ENCODE measurements at places on chromosomes 4 and X.

- no peak for DNase-seq
Measured at GRCh38 chrX:110795645-110796406, at the start of gene CHRDL1. Gene CHRDL1, minus strand, starts transcription at chrX:110795817. Its CDS starts 3,636 bp downstream, at chrX:110792181.

DNA sequence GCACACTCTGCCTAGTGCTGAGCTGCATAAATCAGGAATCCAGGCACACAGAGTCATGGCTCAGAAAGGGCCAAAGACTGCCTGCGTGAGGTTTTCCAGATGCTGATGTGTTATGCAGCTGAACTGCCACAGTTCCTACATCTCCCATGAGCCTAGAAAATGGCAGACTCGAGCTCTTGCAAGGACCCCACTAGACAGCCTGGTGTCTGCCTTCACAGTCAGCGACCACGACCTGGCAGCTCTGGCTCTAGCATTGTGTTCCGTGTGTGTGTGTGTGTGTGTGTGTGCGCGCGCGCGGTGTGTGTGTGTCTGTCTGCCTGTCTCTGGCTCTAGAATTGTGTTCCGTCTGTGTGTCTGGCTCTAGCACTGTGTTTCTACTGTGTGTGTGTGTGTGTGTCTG lies 203.6 kb upstream of the AGTR2 start:
- no peak for DNase-seq

DNA sequence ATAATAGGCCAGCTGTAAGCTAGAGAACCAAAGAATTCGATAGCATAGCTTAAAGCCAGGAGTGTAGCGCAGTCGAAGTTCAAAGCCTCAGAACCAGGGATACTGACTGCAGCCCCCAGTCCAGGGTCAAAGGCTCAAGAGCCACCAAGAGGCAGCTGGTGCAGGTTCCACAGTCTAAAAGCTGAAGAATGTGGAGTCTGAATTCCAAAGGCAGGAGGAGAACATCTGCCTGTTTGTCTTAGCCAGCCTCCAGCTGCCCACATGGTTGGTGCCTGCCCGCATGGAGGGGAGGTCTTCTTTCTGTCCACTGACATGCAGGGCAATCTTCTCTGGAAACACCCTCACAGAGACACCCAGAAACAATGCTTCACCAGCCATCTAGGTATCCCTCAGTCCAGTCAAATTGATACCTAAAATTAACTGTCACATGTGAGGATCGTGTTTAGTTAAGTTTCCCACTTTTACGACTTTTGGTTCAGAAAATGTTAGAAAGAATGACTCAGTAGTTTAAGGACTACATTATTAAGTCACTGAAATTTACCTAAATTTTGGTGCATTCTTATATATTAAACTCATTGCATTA lies 52.8 kb upstream of the RHOH start:
- DNase-seq: no peak

GRCh38 chr4:138473339-138473738 lies 231.2 kb upstream of the SLC7A11 start:
- DNase-seq: no peak

DNA sequence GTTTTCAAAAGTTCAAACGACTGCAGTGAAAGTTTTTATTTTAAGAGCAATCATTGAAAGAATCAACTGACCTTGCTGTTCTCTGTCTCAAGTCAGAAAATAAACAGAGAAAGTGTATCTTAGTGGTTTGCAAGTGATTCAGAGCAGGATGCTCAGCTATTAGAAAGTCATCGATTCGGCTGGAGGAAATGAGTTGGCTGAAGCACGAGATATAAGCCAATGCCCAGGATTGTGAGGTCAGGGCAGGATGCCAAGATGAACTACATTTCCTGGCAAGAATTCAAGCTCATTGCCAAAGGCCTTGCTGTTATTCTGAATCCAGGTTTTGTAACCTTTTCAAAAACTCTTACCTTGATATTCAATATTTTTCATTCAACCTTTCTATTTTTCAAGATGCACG lies 541.4 kb upstream of the BOD1L1 start:
- no peak for DNase-seq

DNA sequence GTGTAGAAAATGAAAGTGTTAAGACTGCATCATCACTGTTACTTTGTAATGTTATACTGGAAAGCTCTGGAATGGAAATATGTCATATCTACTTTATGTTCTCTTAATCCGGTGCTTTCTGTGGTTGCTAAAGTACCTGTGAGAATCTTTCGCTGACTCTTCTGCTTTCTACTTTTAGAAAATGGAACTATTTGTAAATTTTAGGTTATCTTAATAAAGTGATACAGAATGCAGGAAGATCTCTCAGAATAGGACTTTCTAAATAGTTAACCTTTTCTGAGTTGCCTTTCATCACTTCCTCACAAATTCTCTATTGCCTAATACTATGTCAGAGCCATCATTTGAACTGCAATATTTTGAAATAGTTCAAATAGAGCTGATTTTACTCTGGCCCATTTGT lies 69.3 kb downstream of the BMP2K start:
- DNase-seq: no peak

DNA sequence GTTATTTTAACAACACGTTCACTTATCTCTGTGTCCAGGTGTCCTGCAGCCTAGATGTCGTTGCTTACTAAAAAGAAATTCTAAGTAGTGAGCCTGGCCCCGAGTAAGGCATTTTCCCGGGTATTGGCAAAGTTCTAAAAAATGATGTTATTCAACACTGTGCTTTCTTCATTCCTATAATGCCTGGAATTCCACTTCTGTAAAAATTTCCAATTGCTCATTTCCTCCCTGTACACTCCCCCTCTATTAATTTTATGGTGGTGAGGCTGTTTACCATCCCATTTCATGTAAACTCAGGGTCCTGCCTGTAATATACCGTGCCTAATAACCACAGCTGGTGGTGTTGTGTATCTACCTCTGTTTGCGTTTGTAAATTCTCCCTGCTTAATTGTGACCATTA lies 14.2 kb downstream of the BST1 start:
- DNase-seq: no peak

GRCh38 chr4:73709451-73710033 lies 30.8 kb upstream of the CXCL8 start:
- no peak for DNase-seq

GRCh38 chrX:134443020-134443419 lies 16.9 kb upstream of the HPRT1 start:
- no peak for DNase-seq

- DNase-seq: no peak
Measured at GRCh38 chr4:102580463-102580842, 79.3 kb downstream of the NFKB1 start.

- no peak for DNase-seq
Measured at GRCh38 chr4:140052050-140052449, 101.9 kb downstream of the MAML3 start.

DNA sequence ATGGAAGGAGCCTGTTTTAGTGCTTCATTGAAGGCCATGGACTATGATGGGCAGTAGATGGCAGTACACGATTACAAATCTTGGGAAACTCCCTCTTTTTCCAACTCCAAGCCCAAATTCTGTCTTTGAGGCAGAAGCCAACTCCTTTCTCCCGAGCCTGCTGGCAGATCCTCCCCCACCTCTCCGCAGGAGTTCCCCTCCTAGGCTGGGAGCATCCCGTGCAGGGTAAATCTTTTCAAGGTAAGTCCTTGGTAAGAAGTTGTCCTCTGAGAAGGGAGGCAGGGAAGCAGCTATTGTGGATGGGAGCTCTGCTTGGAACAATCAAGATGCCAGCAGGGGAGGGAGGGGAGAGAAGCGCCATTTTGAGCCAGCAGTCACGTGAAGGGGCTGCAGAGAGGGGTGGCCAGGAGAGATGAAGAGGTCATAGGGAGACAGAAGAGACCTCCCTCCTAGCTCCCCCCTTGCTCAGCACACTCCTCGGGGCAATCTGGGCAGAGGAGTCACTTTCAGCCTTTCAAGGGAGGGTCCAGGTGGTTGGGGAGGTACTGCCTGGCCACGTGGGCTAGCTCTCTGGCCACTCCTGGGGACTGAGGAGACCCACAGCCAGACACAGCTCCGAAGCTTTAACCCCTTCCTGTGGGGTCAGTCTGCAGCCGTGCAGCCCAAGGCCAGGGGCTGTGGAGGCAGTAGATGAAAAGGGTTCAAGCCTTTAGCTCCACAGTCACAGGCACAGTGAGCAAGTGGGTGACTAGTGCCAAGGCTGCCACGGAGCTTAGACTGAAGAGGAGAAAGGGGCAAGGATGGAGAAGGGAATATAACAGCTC lies 9.6 kb downstream of the CC2D2A start:
- no peak for DNase-seq

- DNase-seq: no peak
Measured at GRCh38 chr4:15878011-15878410, 60.5 kb downstream of the FGFBP1 start.

DNA sequence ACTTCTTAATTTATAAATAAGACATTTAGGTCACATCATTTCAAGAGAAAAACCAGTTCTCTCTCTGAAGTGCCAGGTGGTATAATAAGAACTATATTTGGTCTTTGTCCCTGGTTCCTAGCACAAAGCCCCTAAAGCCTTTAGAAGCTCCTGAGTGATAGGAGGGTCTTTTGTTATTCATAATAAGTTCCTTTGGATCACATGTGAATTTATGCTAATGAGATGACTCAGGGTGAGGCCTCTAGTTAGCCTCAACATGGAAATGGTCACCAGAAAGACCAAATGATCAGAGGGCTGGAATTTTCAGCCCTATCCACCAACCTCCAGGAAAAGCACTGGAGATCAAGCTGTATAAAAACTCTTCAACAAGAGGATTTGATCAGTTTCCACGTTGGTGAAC lies 68.1 kb upstream of the BLTP1 start:
- no peak for DNase-seq

GRCh38 chr4:111064342-111064993 lies 441.6 kb upstream of the PITX2 start:
- no peak for DNase-seq

DNA sequence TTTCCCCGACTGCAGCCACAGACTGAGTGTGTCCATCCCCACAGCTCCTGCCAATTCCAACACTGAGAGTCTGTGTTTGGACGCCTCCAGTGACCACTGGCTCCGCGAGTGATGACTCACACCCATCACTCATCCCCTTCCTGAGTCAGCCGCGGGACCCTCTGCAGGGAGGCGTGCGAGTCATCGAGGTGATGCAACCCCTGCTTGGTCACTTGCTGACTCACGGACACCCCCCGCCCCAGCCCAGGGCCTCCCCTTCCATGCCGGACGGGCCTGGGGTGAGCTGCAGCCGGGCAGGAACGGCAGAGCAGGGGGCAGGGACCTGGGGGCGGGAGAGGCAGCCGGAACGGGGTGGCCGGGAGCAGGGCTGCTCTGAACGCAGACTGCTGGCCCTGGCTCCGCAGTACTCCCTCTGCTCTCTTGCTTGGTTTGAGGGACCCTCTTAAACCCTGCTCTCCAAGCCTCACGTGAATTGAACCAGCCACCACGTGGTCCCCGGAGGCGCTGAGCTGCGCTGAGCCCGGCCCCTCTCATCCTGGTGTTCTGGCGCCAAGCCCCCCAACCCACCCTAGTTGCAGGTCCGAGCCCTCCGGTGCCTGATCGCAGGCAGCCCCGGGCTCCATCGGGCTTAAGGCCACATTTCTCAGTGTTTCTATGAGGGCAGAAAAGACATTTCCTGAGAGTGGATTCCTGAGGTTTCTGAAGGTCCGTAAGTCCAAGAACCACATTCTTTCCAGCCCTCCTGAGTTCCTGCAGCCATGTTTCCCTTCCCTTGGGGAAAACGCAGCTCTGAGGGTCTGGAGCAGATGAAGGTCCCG lies 32.4 kb downstream of the FGFRL1 start:
- no peak for DNase-seq

DNA sequence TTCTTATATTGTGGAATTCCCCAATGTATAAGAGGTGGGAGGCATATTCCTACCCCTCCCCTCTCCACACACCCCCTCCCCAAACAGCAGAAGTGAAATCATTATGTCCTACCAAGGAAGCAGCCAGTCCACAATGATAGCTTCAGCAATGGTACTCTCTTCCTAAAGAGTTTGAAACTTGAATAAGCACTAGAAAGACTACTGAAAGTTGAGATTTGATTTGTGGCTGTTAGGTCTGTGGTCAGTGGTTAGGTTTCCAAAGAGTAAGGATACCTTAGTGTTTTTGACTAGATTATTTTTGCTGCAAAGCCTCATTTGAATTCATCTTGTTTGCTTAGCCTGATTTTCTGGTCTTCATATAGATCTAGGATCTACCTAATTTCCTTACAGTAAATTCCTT lies 242.2 kb downstream of the DKK2 start:
- no peak for DNase-seq

DNA sequence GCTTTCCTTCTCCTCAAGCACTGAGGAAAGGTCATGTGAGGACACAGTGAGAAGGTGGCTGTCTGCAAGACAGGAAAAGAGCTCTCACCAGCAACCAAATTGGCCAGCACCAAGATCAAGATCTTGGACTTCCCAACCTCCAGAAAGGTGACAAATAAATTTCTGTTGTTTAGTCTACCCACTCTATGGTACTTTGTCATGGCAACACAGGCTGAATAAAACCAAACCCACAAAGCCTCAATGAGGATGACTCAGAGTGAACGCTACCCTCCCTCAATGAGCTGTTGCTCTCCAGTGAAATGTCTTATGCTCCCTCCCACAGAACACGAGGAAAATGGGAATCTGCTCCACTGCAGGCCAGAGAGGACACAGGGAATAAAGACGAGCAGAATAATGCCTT lies 244.1 kb downstream of the RAB28 start:
- no peak for DNase-seq

DNA sequence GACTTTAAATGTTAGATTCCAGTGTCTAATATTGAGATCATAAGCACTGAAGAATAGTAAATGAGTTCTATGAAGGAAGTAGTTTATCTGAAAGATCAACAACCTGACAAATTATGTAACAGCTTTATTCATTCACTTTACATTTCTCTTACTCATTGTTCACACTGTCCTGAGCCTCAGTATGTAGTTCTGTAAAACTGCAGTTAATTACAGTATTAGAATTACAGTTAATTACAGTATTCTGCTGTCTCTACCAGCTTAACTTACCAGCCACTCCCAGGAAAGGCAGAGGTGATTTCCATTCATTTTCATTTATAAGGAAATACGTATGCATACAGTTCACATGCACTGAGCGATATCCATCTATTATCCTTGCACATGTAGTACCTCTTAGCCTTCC lies 32.7 kb downstream of the NFKB1 start:
- DNase-seq: no peak

DNA sequence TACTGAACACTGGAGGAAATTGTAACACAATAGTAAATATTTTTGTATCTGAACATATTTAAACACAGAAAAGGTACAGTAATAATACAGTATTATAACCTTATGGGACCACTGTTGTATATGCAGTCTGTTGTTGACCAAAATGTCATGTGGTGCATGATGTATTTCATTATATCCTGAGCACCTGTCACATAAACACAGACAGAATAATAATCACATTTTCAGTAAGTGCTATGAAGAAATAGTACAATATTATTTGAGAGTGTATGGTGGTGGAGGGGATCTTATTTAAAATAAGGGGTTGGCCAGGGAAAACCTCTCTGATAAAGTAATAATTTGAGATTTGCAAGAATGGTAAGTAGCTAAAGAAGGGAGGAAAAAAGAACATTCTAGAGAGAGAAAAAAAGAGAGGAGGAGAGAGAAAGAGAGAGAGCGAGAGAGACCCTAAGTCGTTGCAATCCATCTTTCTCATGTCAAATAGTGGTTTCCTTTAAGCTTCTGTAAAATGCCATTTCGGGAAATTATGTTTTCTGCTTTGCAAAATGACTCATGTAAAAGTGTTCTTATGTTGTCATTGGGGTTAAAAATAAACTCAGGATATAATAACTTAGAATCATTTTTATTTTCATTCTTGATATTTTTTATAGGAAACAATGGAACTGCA lies 19.3 kb upstream of the CLNK start:
- no peak for DNase-seq
